ENCODE measurements at places on chromosomes 12 and 14. TPM values are rescaled to one million over a fixed set of nuclear protein-coding genes. Genes with fewer than 3 reads are reported as not detected.

The OAS3 gene
- 14.8 TPM for total RNA-seq

DNA sequence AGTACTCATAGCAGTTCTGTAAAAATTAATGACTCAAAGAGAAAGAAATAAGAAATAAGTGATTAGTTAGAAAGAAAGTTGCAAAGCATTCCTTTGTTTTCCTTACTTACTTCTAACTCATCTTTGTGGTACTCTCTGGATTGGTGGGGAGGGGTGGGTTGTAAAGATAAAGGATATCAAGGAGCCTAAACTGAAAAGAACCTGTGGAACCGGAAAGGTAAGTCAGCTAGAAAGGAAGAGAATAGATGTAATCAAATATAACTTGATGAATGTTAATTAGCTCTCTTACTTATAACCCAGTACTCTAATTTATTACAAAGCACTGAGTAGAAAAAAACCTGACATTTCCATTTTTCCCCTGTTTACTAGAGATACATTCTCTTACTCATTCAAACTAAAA is 37.5 kb upstream of the KRR1 start:
- DNase-seq = no peak

GRCh38 chr12:19967001-19967400 is 401.3 kb upstream of the PDE3A start:
- DNase-seq = no peak

The ATF7IP gene
- total RNA-seq = 9.7 TPM

The CEP128 gene
- total RNA-seq = 5.0 TPM

DNA sequence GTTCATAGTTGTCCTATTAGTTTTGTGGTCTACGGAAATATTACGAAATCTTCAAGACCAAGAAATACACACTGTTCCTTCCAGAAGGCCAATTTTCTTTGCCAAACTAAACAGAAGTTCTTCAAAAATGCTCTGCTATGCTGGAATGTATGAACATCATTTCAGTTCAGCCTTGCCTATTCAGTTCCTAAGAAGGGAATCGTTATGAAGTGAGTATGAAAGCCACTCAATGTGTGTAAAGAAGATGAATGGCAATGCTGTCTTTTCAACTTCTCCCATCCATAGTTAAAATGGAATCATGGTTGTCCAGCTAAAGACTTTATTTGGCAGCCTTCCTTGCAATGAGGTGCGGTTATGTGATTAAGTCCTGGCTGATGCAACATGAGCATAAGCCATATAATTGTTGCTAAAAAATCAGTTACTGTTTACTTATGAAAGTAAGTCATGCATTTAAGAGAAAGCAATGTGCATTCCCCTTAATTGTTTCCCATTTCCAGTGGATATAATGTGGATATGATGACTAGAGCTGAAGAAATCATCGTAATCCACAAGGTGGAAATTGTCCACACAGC is 73.8 kb upstream of the PTPRR start:
- peak; percentile 7 for DNase-seq

The OTUB2 gene
- total RNA-seq = 2.8 TPM

The ERP27 gene
- not detected for total RNA-seq

GRCh38 chr14:74297986-74298385 is 4.7 kb downstream of the ABCD4 start:
- no peak for DNase-seq

The ZC2HC1C gene
- total RNA-seq = not detected

The KRT79 gene
- total RNA-seq = 1.0 TPM

- DNase-seq = peak; percentile 10
Measured at GRCh38 chr14:58821421-58821820, 183.7 kb downstream of the DACT1 start.

GRCh38 chr12:57496822-57497221 is 9.0 kb downstream of the MARS1 start:
- no peak for DNase-seq

DNA sequence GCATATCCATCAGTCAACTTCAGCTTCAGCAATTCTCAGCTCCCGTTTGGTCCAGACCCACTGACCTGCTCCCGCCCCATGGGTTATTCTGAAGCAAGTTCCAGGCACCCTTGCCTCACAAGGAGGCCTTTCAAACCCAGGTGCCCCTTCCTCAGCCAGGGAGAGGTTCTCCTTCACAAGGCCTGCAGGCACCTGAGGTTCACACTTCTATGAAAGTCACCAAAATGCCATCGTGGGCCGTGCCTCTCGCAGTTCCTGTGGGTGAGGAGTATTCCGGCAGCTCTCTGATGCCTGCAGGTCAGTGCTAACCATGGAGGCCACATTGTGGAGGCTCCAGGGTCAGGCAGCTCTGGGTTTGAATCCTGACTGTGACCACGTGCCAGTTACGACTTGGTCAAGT is 40.2 kb upstream of the BCL7A start:
- DNase-seq = no peak

DNA sequence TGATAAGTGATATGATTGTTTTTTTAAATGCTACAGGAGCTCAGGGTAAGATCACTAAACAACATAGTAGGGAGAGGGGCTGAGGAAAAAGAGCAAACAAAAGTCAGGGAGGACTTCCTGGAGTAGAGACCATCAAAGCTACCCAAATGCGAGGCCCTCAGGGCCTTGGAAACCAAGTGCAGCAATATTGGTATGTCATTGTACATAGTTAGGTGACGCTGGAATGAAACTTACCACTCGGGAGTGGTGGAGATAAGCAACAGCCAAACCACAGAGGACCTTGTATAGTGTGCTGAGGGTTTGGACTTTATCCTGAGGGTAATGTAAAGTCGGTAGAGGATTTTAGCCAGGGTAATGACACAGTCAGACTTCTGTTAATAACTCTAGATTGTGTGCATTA is 13.8 kb downstream of the KITLG start:
- DNase-seq = no peak

- peak; percentile 9 for DNase-seq
Measured at GRCh38 chr14:61838661-61839245, 76.5 kb downstream of the SNAPC1 start.

The IGF1 gene
- not detected for total RNA-seq

The PRH2 gene
- total RNA-seq = 0.63 TPM

The EAPP gene
- 40.6 TPM for total RNA-seq

- no peak for DNase-seq
Measured at GRCh38 chr14:40623643-40624042, 983.0 kb upstream of the LRFN5 start.

DNA sequence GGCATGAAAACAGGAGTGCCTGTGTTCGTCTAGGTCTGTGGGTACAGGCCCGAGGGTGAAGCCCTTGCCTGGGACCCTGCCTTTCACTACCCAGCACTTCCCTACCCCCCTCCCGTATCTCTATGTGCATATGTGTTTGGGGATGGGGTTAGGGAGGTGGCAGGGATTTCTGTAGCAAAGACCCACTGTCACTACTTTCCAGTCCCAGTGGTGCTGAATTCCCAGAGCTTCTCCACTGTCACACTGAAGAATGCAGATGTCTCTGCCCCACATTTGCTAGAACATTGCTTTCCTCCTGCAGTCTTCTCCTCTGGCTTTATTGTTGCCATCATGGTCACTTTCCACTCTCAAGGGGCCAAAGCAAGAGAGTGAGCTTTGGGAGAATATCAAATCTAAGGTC is 203.9 kb downstream of the MYRFL start:
- no peak for DNase-seq

The PTPN6 gene
- 0.05 TPM for total RNA-seq

The TECPR2 gene
- total RNA-seq = 9.0 TPM

GRCh38 chr14:91398707-91399106 is 18.9 kb downstream of the CCDC88C start:
- no peak for DNase-seq

The AEBP2 gene
- total RNA-seq = 8.6 TPM

The TAS2R13 gene
- 0.13 TPM for total RNA-seq

The GPR65 gene
- total RNA-seq = not detected

The GLT8D2 gene
- total RNA-seq = 4.7 TPM

GRCh38 chr12:43318021-43318420 is 234.0 kb downstream of the ADAMTS20 start:
- DNase-seq = no peak

The RBMS2 gene
- 33.3 TPM for total RNA-seq

The DDN gene
- total RNA-seq = 0.50 TPM

The OTOGL gene
- total RNA-seq = 0.02 TPM

The SETD3 gene
- 36.6 TPM for total RNA-seq

The FBXL14 gene
- total RNA-seq = 30.2 TPM

DNA sequence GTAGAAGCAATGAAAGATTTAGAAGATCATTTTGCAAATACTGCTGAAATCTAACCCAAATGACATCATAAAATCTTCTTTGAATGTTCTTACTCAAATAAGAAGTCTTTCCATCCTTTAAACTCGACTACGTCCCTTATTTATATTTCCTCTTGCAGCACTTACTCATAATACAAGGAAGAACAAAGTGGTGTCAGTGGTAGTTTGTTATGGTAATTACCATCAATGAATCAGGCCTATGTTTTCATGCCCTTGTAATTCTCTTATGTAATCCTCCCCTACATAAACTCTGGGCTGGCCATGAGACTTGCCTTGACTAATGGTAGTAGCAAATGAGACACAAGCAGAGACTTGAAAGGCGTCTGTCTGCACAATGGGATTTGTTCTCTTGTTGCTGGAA is 17.0 kb downstream of the EEA1 start:
- peak; percentile 62 for DNase-seq
